ENCODE measurements at places on chromosomes 5 and 9.

- DNase-seq = no peak
Observed at GRCh38 chr9:12906646-12907045, 131.8 kb downstream of the LURAP1L start.

GRCh38 chr5:55450050-55450765, 84.6 kb downstream of the PLPP1 start:
- no peak for DNase-seq

- DNase-seq = no peak
Observed at GRCh38 chr5:142852416-142853198, 82.4 kb downstream of the ARHGAP26 start.

DNA sequence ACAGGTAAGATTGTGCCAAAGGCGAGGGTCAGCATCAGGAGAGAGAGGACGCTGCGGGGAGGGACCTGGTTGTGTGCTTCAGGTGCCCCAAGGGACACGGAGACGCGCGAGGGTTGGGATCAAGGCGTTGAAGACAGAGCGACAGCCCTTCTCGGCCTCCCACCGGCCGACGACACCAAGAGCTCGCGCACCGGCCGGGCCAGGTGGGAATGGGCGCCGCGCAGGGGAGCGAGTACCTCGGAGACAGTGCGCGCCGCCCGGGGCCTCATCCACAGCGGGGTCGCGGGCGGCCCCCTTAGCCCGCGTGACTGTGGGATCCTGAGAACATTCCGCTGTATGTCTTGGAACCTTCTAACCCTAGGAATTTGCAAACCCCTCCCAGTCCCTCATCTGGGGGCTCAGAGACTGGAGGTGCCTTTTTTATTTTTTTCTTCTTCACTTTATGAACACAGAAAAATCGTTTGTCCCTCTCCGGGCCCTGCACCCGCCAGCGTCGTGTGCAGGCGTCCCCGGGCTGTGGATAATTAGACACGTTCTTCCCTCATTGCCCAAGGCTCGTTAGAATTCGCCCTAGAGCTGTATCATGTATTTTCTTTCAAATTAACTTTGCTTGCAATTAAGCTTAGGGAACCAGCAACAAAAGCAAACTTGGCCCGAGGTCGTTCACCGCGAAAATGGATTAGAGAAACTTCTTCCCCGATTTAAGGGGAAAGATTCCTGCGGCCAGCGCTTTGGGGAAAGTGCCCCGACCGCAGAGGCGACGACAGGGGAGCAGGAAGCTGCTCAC, 4.8 kb downstream of the FOXE1 start:
- DNase-seq = no peak

GRCh38 chr5:150529555-150529954, 21.6 kb downstream of the NDST1 start:
- no peak for DNase-seq

DNA sequence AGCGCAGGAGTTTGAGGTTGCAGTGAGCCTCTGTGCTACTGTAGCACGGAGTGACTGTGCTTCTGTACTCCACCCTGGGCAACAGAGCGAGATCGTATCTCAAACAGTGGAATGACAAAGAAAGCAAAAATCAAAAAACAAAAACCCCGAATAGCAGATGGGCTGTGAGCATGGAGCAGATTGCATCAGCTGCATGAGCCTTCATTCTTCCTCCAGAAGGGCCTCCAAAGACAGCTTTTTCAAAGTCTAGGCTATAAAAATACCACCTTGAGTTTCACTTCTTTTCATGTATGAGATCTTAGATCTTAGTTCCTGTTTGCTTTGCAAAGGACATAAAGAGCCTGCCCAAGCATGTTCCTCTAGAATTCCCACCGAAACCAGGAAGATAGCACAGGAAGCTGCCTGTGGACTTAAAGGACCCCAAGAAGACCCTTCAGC, 15.0 kb upstream of the HSPB3 start:
- DNase-seq = no peak

DNA sequence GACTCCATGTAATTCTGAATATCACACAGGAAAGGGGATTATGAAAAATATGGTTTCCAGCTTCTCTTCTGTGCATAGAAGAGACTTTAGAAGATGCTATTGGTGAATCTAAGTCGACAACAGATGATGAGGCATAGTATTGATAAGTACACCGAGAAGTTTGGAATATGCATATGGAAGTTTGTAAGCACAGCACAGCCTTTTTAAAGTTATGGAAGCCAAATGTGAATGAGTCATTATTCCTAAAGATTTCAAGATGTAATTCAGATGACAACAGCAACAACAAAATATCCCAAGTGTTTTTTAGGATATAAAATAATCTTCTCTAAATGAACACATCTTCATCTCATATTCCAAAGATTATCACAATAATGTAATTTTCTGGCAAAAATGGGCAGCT, 1723.3 kb downstream of the EFNA5 start:
- no peak for DNase-seq

- peak; percentile 88 for DNase-seq
Observed at GRCh38 chr5:122089096-122090013, 11.3 kb upstream of the LOX start.

GRCh38 chr5:169104937-169105494, 195.9 kb downstream of the SLIT3 start:
- DNase-seq = no peak

DNA sequence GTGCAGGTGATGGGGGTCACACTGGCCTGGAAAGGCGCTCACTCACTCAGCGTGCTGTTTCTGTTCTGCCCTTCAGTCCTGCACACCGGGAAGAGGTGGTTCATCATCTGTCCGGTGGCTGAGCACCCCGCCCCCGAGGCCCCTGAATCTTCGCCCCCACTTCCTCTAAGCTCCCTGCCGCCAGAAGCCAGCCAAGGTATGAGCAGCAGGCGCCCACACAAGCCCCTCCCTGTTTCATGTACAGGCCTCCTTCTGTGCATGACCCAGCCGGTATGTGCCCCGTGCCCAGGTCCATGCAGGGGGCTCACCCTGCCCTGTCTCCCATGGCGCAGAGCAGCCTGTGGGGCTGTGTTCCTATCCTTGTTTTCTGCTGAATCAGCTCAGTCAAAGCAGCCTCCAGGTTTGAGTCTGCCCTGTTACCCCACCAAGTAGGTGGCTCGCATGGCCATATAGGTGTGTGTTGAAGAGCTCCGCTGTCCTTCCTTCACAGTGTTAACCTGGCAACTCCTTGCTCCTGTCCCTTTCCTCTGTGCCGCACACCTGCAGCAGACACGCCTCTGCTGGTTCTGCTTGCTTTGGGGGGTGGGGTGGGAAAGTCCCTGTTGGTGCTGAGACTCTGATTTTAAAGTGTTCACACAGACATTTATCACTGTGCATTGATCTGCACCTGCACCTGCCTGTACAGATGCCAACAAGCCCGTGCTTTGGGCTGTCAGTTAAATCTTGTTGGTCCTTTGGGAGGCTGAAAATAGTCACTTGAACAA, 84.8 kb downstream of the WNK2 start:
- DNase-seq = no peak

GRCh38 chr5:135533334-135533733, 2.4 kb downstream of the NEUROG1 start:
- no peak for DNase-seq

GRCh38 chr5:151020304-151021110, at the start of gene GPX3:
Gene GPX3, plus strand, starts transcription at chr5:151020591. Its CDS starts 64 bp downstream, at chr5:151020655.
- DNase-seq = no peak

GRCh38 chr5:112917453-112917995, 4.5 kb downstream of the REEP5 start:
- no peak for DNase-seq

DNA sequence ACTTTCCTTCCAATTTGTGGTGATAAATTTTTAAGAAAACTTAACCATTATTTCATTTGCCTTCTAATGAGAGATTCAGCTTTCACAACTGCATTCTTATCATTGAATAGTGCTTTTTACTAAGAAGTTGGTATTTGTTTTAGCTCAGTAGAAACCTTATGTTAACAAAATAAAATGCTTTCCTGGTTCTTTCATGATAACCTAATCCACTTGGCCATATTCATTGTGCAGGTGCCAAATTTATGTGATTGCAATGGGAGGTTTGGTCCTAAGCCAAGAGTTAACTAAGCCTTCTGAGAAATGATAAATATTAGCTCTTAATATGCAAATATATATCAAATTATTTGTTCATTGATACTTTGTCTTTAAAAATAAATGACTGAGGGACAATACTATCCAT, 141.1 kb upstream of the TLE4 start:
- no peak for DNase-seq

- DNase-seq = peak; percentile 22
Observed at GRCh38 chr5:93611976-93612854, 29.2 kb downstream of the NR2F1 start.

- no peak for DNase-seq
Observed at GRCh38 chr5:32752411-32752810, 41.3 kb downstream of the NPR3 start.

GRCh38 chr5:645421-645820, 33.3 kb downstream of the CEP72 start:
- no peak for DNase-seq

DNA sequence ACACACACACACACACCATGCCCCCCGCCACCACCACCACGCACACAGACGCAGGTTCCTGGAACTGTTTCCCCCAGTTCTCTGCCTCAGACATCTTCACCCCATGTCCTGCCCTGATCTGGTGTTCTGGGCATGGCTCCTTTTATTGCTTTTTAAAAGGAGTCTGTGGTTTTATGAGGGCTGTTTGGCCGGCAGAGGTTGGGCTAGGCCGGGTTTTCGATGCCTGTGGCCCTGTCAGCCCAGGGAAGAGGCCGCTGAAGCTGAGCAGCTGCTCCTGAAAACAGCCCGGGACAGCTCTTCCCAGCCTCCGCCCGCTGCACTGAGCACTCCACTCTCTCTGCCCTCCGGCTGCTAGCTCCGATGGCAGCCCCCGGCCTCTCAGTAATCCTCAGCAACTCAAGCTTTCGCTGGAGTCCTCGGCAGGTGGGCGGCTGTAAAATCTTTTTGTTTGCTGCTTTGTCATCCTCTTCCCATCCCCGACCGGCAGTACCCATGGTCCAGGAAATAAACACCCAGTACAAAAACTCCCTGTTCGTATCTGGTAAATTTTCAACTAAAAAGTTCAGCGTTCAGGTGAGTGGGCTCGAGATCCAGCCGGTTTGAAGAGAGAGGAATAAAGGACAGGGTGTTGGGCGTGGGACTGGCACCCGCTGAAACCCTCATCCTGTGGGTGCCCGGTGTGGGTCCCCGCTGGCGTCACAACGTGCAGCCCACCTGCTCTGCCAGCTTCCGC, 103.0 kb upstream of the ERCC6L2 start:
- no peak for DNase-seq

- DNase-seq = peak; percentile 94
Observed at GRCh38 chr5:5270958-5271785, 131.0 kb downstream of the ADAMTS16 start.

- DNase-seq = no peak
Observed at GRCh38 chr9:5518937-5519319, 8.6 kb downstream of the PDCD1LG2 start.

GRCh38 chr5:24162343-24162742, 482.4 kb downstream of the CDH10 start:
- DNase-seq = no peak

DNA sequence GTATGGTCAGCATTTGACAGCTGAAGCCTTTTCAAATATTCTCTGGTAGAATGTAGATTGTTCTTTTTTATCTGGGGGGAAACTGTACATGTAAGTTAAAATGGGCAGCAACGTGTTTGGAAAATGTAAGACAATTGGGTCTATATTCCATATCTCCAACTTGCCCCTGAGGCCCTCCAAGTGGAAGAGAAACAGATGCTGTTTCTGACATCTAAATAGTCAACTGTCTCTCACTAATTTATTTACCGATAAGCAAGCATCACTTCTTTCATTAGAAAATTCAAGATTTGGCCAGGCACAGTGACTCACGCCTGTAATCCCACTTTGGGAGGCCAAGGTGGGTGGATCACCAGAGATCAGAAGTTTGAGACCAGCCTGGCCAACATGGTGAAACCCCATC, 120.2 kb upstream of the TBCA start:
- DNase-seq = no peak

DNA sequence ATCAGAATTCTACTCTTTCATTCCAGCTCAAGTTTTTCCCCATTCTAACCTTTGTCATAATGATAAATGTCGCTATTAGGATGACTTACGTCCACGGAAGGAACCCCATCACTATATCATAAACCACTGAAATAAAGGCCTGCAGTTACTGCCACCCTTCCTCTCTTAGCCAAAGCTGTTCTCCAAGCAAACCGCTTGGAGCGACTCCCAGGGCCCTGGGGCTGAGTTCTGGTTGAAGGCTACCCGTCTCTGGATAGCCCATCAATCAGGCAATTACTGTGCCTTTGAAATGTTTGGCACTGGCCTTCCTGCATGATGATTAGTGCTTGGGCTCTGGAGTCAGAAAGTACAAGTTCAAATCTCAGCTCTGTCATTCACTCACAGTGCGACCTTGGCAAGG, 386.0 kb downstream of the SPOCK1 start:
- no peak for DNase-seq

- DNase-seq = no peak
Observed at GRCh38 chr9:89712283-89712682, 107.5 kb downstream of the GADD45G start.

- DNase-seq = peak; percentile 25
Observed at GRCh38 chr9:109728686-109729300, 51.2 kb upstream of the PALM2AKAP2 start.

GRCh38 chr9:1048811-1049210, 1.3 kb upstream of the DMRT2 start:
- DNase-seq = no peak

DNA sequence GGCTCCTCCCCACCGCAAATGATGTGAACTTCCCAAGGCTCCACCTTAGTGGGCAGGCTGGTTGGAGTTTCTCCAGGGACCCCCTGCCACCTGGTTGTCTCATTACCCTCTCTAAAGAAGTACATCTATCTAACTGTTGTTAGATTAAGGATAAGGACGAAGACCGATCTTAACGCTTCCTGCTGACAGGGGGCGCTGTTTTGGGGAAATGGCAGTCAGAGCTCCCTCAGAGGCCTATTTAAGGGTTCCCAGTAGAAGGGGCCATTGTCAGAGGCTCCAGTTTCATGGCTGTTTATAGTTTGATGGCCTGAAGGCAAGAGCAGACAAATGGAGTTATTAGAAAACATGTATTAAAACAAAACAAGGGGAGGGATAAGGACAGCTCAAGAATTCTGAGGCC, 100.1 kb downstream of the SPEF2 start:
- DNase-seq = no peak

DNA sequence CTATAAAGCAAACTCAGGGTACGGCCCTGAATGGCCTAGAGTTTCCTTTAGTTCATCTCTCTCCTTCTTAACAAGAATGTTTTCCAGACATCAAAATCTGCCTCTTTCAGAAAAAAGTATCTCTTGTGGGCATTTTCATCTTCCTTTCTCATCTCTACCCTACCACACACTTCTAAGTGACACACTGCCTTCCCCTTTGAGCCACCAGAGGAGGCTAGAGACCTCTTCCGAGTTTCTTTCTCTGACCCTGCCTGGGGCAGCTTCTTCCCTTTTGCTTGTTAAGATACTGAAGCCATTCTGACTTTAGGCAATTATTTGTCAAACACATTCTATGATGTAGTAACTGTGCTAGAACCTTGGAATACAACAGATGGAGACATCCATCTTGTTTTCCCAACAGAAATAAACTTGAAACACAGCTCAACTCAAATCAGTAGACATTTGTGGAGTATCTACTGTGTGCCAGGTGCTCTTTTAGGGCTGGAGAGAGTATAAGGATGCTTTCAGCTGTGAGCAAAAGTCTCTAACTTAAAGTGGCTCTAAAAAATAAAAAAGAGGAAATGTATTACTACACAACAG, 8.6 kb upstream of the SV2C start:
- DNase-seq = no peak

- DNase-seq = no peak
Observed at GRCh38 chr5:150121448-150122157, 34.0 kb downstream of the PDGFRB start.

GRCh38 chr9:92657296-92658094, 12.4 kb downstream of the IPPK start:
- no peak for DNase-seq
